ENCODE measurements at places on chromosomes 5 and 9.
A peak's percentile ranks its signal among the peaks of the same experiment; 100 is the strongest.

DNA sequence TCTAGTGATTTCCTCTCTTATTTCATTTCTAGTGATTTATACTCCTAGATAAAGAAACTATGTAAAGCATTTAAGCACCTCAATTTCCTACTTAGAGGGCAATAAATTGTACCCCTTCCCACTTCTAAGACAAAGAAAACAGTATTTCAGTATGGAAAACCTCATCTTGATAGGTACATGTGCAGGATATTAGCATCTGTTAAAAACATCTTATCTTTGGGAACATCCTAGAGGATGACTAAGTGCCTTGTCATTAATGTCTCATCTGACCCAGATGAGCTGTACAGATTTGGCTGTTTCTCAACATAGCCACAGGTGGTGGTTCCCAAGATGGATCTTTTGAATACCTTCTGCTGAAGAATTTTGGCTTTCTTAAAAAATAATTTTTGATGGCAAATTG is 5.7 kb downstream of the MEGF10 start:
- DNase-seq, result peak; percentile 8

GRCh38 chr9:87678650-87679355 is 47.1 kb upstream of the CTSL start:
- peak; percentile 58 for DNase-seq

DNA sequence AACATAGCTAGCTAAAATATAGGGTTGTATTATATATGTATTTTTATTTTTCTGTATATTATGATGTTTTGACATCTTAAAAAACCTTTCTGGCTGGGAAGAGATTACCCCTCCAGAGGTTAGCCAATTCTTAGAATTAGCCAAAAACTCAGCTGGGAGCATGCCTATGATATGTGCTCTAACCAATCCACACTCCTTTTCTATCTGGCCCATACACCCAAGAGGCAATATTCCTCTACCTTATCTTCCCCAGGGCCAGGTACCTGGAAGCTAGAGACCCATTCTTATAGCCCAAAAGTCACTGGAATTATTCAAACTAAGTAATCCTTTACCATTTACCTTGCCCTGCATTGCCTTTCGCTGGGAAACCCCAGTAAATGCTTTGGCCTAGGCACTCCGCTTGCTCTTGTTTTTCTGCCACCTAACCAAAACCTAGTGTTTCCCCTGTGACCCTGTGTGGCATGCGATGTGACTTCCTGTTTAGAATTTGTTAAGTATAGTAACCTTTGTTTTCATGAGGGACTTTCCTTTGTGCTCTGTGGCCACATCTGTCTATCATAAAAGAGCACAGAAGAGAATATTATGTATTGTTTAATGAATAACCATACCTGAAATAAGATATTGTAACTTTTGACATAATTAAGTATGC is 37.4 kb downstream of the CSNK1G3 start:
- no peak for DNase-seq

DNA sequence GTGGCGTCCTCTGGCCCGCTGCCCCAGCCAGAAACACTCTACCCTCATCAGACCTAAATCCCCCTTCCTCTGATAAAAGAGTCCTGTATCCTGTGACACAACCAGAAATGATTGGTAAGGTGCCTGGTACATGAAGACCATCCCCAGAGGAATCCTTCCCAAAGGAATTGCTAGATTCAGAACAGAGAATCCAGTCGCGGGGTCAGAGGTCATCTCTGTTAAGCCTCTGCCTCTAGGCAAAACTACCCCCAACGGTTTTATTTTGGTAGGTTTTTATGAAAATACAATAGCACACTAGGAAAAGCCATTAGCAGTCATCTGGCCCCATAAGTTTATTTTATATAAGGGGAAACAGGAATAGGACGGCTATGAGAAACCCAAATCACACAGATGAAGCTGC is 102.4 kb upstream of the HAND1 start:
- no peak for DNase-seq

GRCh38 chr5:113531481-113532159 is 18.1 kb downstream of the YTHDC2 start:
- no peak for DNase-seq

DNA sequence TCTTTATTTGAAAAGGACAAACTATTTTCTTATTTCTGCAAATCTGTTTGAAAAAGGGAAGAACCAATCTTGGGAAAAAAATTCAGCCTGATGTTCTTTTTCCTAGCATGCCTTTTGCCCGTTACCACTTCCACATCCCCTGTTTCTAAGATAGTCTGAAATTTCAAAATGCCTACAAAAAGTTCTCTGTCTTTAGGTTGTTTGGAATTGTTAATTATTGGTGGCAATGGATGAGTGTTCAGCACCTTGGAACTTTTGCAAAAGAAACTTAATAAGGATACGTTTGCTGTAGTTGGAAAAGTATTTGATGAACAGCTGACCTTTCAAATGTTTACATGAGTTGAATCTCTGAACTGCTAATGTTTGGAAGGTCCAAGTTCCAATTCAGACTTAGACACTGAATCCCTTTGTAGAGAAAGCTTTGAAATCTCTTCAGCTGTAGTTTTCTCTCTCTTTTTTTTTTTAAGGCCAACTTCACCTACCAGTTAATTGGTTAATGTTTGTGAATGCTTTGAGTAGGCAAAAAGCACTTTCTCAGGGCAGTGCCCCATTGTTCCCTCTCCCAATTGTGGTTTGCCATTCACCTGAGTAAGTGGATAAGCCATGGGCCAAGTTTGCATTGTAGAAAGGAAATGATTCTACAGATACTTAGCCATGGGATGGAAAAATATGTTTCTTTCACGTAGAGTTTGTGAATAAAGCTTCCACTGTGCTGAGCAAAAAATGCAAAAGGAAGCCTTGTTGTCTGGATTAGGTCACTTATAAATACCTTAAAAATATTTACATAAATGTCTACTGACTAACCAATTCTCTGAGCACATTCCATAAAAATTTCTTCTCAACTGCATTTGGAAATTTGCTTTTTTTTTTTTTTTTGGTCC is 156.4 kb upstream of the ELL2 start:
- DNase-seq, result no peak

GRCh38 chr5:157548513-157549282 is 26.9 kb downstream of the ADAM19 start:
- DNase-seq, result no peak

- DNase-seq, result peak; percentile 27
These were observed 2.6 kb upstream of the GCNT1 start for GRCh38 chr9:76456202-76456926.

DNA sequence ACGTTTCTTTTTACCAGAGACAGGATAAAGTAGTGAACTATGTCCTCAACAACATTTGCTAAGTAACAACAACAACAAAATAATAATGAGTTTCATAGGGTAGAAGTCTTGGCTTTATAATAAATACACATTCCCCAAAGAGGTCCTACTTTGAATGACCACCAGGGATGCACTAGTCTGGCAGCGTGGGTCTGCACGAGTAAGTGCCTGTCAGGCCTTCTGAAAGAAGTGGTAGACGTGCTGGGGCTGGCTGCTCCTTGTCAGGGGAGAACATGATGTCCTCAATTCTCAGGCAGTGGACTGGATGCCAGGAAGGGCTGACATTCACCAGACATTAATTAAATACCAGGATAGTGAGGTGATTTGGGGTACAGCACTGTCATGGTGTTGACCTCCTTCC is 331.1 kb downstream of the TMEM38B start:
- DNase-seq, result no peak

DNA sequence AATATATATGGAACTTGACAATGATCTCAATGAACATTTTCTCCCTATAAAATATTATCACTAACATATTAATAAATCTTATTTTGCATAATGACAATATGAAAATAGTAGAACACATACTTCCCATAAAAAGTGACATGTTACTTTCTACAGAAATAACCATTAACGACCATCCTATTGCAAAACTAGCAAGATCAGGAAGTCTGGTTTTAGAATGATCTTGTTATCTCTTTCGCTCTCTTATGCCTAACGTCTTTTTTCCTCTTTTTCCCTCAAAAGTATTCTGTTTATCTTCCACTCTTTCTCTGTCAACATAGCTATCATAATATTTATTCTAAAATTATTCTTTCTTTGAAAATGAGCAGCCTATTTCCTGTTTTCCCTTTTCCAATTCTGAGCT is 21.6 kb upstream of the C5orf46 start:
- no peak for DNase-seq

GRCh38 chr9:104025945-104026344 is 68.2 kb upstream of the SMC2 start:
- DNase-seq, result no peak

DNA sequence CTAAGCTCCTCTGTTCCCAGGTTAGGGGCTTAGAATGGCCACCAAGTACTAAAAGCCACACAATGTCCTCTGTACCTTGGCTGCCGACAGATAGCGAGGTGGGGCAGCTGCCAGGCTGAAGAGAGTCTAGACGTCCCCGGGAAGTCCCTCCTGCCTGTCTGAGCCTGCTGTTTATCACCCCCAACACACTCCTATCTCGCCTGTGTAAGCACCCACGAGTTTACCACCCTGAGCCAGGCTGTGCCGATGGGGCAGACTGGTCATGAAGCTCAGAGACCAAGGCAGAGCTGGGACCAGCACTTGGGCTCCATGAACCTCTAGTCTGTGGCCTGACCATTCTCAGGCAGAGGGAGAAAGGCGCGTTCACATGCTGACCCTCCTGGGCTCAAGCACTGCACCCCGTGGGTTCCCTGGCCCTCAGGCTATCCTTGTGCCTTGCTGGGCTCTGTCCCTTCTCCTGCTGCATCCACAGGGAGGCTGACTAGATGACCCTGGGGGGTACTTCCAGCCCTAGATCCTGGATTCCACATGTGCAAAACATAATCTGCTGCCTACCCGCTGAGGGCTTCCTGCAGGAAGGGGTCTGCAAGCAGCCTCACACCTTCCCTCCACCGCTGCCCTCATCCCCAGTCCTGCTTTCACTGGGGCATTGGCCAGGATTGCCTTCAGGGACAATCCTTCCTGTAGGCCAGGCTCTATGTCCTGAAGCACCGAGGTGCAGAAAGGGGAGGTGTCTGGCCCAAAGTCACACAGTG is 18.6 kb upstream of the SLC25A51 start:
- no peak for DNase-seq

DNA sequence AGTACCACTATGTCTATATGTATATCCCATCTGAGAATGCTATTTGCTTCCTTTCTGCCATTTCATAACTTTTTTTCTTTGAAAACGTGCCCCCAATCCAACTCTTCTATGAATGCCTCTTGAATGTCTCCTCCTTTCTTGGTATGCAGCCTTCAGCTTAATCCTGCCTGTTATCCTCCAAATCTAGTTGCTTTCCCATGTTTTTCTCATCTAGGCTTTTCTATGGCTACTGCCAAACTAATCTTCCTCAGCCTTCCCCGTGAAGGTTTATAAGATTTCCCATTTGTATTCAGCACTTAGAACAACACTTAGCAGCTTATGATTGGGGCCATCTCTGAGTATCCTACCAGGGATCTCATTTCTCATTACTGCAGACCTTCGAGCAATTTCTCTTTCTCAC is 2.5 kb downstream of the TGFBR1 start:
- no peak for DNase-seq

GRCh38 chr5:5736007-5736406 is 313.5 kb downstream of the ICE1 start:
- DNase-seq, result no peak

DNA sequence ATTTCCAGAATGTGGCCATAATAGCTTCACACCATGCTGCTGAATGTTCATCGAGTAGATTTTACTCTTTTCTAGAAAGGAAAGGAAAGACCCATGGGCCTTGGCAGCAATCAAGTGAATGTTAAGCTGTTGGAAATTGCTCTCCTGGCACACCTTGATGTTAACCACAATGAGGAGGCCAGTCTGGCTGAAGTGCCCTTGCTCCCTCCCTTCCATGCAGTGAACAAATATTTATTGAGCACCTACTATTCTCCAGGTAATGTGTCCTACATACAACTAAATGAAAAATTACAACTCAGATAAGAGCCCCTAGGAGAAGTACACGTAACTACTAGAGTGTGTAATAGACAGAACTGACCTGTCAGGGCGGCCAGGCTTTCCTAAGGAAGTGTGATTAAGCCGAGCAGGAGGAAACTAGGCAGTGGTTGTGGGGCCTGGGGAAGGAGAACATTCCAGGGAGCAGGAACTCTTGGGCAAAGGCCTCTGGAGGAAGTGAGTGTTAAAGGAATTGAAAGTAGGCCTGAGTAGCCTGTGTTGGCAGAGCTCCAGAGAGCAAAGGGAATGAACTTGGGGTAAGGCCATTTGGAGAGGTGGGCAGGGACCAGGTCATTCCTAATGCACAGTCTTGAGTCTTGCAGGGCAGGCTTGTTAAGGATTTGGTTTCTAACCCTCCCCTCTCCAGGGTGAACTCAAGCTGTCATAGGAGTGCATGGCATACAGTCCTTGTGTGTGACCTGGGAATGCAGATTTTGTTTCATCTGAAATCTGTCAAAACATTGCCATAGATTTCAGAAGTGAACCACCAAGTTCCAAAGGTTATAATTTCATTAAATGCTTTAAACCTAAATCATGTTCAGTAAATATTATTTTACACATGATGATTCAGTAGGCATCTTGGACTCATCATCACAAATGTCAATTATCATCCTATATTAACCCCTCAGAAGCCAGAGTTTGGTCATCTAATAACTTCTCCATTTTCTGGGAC is 9.0 kb upstream of the ZSWIM6 start:
- no peak for DNase-seq

DNA sequence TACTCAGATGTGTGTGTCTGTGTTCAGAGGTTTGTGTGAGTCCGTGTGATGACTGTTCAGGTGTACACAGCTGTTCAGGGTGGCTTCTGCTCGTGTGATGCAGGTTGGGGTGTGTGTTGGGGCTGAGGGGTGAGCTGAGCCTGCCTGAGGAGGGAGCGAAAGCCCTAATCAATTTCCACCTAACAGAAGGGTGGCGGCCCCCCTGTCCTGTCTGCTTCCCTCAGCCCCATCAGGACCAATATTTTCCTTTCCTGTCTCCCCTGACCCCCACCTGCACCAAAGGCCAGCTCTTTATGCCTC is 30.2 kb downstream of the LHX2 start:
- DNase-seq, result no peak

GRCh38 chr9:92600462-92601261 is 64.9 kb upstream of the ECM2 start:
- DNase-seq, result no peak

DNA sequence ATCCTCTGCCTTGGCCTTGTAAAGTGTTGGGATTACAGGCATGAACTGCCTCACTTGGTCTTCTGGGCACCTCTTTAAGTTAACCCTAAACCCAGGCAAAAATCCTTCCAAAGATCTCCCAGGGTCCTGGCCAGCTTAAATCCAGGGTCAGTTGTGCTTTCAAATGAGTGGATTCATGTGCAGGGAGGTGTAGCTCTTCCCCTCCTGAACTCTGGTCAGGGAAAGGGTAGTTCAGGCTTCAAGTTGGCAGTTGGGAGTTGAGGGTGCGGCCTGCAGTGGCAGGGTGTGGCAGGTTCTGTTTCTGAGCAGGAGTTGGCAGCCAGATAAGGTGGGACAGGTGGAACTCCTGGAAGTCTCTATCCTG is 3.6 kb downstream of the HNRNPAB start:
- DNase-seq, result no peak

- DNase-seq, result no peak
These were observed 23.9 kb upstream of the SH3PXD2B start for GRCh38 chr5:172478256-172478655.

DNA sequence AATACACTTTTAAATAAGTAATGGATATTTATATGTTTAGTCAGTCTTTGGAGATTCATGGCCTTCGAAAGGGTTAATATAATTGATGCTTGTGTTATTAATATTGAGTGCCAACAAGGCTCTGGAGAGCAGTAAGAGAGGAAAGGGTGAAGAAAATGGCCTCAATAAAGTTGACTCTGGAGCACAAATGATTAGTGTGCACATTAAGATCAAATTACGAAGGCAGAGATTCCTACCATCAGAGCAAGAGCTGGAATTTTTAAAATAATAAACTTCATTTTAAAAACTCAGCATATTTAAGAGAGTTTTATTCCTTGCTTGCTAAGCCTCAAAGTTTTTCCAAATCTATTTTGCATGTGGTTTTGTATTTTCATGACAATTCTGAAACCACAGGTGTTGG is 14.8 kb downstream of the SLC44A1 start:
- DNase-seq, result no peak

All from HTR-8/SVneo (cell line).